ENCODE measurements at places on chromosomes 12 and 14. TPM values are rescaled to one million over a fixed set of nuclear protein-coding genes. Genes with fewer than 3 reads are reported as not detected.

GRCh38 chr12:29562110-29562804 is 64.8 kb upstream of the OVCH1 start:
- peak; percentile 89 for DNase-seq

DNA sequence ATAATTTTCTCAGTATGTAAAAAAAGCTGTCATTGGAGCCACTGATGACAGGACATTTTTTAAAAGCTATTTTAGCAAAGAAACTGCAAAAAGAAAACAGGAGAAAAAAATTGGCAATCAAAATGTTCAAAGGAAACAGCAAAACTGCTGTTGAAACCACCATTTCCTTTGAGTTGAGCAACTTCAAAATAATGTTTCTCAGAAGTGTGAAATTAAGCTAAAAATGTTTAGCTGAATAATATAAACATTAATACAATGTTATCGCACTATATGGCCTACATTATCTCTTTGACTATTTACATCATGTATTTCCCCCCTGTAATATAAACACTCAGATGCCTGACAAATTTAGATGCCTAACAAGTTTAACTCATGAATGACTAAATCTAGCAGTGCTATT is 23.4 kb upstream of the GLIPR1 start:
- no peak for DNase-seq

GRCh38 chr14:56650048-56650447 is 70.5 kb downstream of the TMEM260 start:
- no peak for DNase-seq

DNA sequence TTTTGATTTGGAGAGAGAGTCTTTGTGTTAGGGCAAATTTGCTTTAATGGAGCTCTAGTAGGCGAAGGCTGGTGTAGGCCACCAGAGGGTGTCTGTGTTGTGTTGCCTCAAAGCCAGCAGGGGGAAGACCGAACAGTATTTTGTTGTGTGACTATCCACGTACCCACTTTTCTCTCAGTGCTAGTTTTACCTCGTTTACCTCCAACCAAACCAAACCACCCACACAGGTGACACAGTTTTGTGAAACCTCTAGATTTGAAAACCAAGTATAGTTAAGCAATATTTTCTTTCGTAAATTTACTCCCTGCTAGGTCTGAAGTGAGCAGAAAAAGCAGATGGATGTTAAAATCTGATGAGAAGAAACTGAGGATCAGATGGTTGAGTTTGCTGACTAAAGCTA is 36.3 kb upstream of the NPFF start:
- peak; percentile 89 for DNase-seq

DNA sequence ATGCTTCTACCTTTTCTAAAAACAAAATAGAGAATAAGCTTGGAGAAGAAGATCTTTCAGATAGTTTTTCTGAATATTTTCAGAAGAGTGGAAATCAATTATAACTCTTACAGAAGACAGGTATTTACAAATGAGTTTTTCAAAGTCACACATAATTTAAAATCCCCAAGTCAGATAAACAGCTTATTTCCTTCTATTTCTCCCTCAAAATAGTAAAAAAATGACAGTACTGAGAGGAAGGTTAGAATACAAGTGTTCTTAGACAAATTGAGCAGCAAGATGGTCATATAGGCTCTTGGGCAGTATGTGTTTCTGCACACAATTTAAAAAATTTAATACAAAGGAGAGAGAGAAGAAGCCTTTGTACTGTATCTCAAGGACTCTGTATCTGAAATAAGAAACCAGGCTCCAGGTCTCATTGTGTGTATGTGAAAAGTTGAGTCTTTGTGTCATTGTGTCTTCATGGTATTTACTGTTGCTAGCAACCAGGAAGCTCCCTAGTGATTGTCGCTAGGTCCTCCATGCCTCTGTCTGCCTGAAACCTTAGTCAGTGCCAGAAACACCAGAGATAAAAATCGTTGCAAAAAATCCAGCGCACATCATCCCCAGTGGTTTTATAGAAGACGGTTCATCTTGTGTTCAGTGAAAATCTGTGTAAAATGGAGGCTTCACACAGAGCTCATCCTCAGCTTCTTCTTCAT is 12.9 kb upstream of the TUBA1A start:
- DNase-seq: peak; percentile 66

DNA sequence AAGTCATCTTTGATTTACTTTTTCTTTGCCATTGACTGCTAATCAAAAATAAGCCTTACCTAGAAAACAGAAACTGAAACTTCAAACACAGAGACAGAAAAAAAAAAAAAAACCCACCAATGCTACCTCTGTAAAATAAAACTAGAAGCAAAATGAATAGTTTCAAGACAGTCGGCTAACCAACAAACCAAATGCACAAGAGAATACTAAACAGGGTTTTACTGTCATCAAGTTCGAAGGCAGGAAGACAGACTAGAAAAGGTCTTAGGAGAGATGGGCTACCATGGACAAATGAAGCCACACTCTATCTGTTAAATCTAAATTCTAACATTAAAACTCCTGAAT is 59.5 kb downstream of the SEL1L start:
- no peak for DNase-seq

SIX6 gene
- not detected for total RNA-seq

MYO1A gene
- not detected for total RNA-seq

Data from GM23248 (cell line).